ENCODE measurements at places on chromosomes 2 and 18.

DNA sequence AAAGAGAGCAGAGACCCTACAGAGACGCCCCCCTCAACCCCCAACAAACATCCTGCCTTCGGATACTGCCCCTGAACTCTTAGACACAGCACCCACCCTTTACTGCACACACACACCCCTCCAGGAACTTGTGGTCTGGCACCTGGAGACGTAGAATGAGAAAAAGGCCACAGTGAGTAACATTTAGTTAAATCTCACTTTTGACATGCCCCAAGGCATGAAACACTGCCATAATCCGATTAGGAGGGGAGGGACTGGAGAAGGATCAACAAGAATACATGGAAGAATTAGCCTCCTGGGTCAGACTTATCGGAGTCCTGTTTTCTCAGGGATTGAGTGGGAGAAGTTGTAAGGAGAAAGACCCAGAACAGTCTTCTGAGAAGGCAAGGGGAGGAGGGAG, 4.1 kb downstream of the CDK5R2 start:
- DNase-seq: no peak

- no peak for DNase-seq
Observed at GRCh38 chr2:207970147-207970825, 55.0 kb downstream of the PLEKHM3 start.

GRCh38 chr2:224869601-224870233, 153.6 kb upstream of the CCDC195 start:
- no peak for DNase-seq

DNA sequence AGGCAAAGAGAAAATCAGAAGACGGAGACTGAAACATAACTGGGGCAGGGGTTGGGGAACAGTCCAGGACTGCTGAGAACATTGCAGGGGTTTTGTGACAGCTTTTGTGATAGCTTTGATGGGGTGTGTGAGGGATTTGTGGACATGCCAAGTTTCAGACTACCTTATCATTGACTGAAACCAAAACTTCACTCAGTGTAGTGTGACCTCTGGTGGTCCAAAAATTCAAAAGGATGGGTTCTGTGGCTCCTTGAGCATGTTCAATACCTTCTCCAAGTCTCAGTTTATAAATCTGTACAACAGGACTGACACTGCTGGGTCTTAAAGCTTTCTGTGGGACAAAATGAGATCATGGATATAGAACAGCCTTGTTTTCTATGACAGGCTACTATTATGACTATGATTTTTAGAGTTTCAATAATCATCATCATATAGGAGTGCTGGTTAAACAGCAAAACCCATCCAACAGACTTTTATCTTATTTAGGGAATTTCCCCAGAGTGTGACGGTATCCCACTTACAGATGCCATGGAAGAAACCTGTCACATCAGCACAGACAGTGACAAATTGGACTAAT, 259.2 kb upstream of the SLC14A2 start:
- DNase-seq: no peak

DNA sequence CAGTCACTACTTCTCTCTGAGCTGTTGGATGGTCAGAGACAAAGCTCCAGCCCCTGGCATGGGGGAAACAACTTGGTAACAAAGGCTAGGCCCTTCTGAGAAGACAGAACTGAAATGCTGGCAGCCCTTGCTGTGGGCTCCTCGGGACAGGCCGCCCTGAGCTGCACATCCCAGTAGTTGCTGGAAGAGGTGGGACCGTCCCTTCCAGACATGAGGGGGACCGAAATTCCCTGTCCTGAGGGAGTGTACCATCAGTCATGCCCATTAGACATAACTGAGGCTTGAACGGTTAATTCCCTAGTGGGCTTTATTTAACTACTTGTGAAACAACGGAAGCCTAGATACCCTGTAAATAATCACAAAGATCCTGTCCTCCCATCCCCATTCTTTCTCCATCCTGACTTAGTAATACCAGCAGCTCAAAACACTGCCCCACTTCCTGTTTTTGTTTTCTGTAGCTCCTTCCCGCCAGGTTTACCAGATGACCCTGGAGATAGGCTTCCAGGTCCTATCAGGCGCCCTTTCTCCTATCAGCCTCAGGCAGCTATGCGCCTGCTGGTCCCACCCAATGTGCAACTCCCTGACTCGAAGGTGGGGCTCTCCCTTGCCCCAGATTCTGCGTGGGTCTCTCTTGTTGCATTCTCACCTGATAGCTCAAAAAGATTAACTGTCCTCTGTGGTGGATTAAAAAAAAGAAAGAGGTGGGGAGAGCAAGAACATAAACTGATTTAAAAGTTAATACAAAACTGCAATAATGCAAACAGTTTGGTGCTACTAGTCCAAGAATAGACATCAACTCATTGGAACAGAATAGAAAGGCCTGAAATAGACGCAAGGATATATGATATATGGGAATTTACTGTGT, 37.0 kb upstream of the NT5DC4 start:
- DNase-seq: no peak

- DNase-seq: no peak
Observed at GRCh38 chr2:226874749-226875148, 38.9 kb downstream of the RHBDD1 start.

DNA sequence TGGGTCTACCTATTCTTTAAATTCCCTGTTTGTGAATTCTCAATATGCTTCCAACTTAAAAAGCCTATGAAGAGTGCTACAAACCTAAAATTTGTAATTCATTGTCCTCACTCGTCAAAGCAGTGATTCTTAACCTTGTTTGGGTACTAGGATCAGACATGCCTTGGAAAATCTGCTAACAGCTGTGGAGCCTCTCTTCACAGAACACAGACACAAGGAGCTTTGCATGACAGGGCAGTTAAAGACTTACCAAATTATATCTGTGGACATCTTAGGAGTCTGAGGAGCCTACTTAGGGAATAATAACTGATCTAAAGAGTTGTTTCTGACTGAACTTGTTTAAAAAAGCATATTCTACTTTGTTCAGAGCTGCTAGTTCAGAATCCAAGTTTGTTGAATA, 38.1 kb downstream of the TMEM87B start:
- DNase-seq: no peak

- no peak for DNase-seq
Observed at GRCh38 chr2:195662138-195662537, 5.1 kb downstream of the SLC39A10 start.

DNA sequence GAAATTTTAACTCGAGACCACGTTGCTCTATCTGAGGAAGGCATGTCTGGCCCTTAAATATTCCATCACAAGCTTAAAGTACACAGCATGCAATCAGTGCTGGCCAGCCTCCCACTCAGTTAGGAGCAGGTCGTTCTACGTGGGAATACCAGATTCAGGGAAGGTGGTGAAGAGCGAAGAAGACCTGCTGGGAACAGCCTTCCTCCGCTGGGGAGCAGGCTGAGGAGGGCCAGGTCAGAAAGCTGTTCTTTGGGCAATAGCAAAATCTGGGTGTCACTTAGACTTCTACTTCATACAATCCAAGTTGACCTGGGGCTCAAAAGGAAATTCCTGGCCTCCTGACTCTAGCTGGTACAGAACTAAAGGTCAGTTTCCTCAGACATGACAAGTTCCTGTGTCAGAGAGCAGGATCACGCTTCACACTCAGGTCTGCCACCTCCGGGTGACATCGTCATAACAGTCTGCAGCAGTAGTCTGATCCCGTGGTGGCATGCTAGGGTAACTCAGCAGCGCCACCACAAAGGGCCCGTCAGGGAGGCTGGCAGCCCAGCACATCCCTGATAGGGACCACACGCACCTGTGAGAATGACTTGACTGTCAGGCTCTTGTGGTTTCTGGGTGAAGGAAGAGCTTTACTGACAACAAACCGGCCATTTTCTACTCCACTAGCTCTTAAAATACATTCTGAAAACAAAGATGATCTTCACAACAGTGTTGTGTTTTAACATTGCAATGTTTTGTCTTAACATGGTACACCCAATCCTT, 35.2 kb upstream of the NAPG start:
- peak; percentile 21 for DNase-seq

DNA sequence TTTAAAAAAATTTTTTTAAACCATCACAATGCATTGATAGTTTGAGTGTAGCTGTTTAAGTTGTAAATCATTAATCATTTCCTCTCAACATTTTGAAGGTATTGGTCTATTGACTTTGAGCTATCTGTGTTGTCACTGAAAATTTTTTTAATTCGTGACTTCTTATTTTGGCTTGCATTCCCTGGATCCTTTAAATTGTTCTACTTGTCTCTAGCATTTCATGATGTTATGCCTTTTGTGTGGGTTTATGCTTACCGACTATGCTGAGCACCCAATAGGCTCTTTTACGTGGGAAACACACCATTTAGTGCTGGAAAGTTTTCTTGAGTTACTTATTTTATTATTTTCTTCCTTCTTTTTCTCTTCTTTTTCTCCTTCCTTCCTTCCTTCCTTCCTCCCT, 31.2 kb upstream of the NXPH2 start:
- DNase-seq: no peak

Data from stimulated activated CD4-positive, alpha-beta T cell treated with anti-CD3 and anti-CD28 coated beads, Interleukin-1b, Interleukin-23, amount 100 ng/mL, for 24 hours (primary cell).